ENCODE measurements at places on chromosomes 5 and 9.

DNA sequence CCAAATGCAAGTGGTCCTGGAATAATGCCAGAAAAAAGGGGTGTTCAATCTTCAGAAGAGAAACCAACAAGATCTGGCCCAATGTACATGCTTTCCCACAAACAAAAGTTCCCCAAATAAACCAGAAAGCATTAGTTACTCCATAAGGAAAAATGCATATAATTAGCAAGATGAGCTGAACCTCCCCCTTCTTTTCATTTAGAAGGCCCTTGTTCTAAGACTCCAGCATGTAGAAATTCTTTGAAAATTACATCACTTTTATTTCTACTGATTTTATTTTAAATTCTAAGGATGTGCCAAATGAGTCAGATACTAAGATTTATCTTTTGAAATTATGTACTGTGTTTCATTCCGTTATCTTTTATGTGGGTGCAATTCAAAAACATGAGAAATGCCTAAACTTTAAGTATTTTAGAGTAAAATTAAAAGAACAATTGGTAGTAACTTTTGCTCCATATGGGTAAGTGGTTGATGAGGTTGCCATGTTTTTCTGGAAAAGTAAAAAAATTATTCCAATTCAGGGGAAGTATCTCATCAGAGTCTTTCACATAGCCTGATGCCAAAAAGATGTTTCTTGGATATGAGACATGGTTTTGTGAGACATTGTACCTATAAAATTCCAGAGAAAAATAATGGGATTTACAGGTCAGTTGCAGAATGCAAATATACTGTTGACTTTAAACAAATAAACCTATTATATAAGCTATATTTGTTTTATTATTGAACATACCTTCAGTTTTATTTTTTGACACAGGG lies 106.5 kb upstream of the CCDC112 start:
- no peak for DNase-seq

DNA sequence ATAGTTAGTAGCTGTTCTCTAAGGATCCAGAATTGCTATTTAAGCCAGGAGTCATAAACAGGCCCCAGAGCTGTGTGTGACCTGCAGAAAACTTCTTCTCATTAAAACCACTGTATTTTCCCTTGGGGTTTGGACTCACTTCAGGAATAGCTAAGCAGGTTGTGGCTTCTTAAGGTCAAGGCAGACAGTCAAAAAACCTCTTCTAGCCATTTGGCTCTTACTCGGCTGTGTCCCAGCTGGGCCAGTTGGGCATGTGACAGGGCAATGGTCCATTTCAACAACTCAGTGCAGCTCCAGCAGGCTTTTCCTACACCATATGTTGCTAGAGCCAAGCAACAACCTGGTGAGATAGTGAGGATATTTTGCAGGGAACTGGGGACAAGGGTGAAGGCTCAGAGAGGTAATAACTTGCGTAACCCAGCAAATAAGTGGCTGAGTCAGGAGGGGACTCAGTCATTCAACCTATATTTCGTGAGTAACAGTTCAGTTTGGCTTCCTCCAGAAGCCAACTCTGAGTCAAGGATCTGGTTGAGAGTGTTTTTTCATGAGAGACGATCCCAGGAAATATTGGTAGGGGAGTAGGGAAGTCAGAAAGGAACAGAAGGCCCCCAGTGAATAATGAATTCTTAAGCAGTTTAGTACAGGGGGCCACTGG lies 115.4 kb upstream of the PPP2R2B start:
- no peak for DNase-seq

GRCh38 chr5:84227236-84227635 lies 157.4 kb downstream of the EDIL3 start:
- DNase-seq, result no peak

DNA sequence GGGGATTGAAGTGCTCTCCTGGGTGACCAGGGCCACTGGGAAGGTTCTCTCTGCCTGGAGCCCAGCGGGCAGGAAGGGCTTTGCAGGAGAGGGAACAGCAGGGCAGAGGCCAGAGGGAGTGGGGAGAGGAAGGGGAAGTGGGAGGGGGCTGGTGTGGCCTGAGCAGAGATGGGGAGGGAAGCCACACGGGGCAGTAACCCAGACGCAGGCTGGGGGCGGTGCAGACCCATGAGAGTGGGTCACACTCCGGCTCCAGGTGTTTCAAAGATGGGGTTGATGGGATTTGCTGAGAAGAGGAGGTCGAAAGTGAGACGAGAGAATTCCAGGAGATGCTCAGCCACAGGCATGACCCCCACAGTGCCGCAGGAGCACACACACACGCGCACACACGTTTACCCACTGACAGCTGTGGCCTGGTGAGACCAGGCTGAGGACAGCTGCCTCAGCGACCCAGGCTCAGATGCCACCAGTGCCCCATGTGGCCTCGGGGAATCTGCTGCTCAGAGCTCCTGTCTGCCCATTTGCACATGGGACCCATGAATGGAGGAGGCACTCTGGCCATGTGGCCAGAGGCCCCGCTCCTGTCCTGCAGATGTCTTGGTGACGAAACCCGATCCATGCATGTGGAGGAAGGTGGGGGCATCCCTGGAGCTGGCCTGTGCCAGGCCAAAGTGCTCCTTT lies 32.7 kb upstream of the FCN2 start:
- DNase-seq, result no peak

GRCh38 chr9:110752766-110753165 lies 84.2 kb downstream of the MUSK start:
- no peak for DNase-seq

Measured in COR-L47 (cell line).